BJ (cell line): ENCODE measurements at places on chromosomes 5 and 9.
A peak's percentile ranks its signal among the peaks of the same experiment; 100 is the strongest.

DNA sequence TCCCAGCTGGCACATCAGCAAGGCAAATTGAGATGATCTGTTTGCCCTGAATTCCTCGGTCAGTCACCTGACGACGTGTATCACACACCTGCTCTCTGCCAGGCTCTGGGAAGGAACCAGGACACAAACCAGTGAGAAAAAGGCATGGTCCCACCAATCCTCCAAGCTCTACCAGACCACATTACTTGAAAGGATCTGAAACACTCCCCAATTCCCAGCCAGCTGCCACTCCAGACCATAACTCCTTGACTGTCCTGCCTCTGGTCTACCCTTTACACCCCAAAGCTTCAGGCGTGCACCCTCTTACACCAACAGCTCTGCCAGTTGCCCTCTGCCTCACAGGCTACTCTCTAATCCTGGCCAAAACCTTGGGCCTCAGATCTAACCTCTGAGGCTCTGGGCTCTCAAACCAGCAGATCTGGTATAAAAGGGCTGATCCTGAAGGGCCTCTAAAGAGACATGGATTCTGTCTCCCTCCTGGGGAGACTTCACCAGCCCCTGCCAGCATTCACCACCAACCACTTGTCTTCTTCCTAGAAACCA is 6.8 kb downstream of the MGAT1 start:
- no peak for DNase-seq

DNA sequence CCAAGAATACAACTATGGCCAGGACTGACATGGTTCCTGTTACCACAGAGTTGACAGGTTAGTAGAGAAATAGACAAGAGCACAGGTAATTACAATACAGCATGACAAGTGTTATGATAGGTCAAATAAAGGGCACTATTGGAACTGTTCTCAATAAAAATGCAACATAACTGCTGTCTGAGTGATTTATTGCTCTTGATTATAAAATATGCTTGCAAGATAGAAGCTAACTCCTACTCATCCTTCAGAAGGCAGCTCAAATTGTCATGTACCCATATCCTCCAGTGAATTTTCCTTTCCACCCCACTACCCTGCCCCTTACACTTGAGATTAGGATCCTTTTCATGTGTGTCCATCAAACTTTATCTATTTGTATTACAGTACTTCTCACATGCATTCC is 35.1 kb upstream of the ATG10 start:
- DNase-seq: no peak

- DNase-seq: no peak
These were observed 98.1 kb downstream of the JMY start for GRCh38 chr5:79333852-79334557.

DNA sequence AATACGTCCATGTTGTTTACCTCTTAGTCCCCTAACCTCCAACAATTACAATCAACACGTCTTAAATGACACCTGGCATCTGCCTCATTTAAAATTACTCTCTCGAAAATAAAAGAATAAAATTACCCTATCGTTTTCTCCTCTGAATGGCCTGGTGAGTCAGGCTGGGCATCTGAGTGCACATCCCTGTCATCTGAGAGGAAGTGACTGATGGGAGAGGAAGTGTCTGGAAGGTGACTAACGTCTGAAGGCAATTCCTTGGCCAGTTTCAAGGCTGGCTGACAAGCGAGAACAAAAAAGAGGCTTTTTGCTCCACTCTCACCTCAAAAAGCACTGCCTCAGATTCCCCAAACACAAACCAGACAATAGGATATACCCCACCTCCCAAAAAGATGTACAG is 57.7 kb downstream of the MAPKAP1 start:
- DNase-seq: no peak

- DNase-seq: no peak
These were observed 4.3 kb upstream of the EMB start for GRCh38 chr5:50445296-50445949.

GRCh38 chr9:129247285-129248153 is 69.5 kb upstream of the IER5L start:
- no peak for DNase-seq

GRCh38 chr5:131064669-131065371 is 100.2 kb downstream of the HINT1 start:
- no peak for DNase-seq

DNA sequence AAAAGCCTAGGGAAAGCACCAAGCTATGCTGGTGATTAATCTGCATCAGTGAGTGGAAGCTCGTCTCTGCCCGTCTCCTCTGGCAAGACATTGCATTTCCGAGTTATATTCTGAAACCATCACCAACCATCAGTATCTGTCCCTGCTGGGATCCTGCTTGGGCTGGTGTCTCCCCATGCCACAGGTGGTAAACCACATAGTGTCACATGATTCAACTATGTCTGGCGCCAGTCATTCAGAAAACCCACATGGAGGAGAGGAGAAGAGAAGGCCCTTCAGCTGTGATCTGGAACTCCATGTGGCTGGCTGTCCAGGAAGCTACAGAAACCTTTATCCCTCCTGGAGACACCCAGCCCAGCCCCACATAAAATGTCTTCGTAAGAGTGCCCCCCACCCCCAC is 4.8 kb downstream of the IL9 start:
- DNase-seq: no peak

DNA sequence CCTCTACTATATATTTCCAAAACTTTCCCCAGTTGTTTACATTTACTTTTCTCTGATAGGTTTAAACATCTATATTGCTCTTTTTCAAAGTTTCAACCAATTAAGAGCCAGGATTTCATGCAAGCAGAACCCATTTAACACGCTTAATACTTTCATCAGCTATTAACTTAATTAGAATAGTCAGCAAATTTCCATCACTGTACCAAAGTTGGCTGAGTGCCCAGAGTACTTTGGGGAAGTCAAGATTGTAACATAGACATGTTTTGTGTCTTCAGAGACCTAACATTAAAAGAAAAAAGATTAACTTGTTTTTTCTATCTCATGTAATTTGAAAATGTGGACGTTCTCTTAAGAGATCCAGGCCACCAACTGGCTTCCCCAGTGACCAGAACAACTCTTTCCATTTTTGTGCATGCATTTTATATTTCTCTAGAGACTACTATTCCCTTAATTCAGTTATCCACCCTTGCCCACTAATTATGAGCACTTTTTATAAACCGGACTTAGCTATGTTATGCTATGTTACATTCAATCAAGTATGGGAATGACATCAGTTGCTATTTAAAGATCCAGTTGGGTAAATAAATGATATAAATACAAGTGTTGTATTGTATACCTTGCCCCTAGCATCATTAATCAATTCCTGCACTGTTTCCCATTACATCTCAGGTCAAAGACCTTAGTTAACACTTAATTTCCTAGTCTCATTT is 478.1 kb upstream of the NMUR2 start:
- DNase-seq: no peak

DNA sequence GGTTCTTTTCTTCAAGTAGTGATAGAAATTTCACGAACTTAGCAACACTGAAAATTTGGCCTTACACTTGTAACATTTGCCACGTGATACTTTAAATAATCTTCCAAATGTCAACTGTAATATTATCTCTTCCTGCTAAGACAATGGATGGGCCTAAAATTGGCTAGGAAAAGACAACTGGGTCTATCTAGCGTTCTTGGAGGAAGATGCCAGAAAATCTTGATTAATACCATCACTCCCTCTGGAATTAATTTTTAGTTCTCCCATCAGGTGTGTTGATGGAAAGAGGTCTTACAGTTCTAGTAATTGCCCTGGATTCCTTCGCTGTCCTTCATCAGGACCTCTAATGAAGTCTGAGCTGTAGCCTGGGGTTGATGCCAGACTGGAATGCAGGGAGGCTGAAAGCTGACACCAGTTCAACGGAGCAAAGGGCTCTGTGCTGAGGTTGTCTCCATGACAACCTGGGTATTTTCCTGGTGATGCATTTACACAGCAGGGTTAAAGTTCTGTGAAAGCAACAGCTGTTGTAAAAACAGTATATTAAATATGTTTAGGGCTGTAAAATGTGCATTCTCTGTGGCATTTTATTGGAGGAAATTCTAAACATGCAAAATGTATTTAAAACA is 92.3 kb downstream of the GAS1 start:
- DNase-seq: peak; percentile 66
